NCI-H524 (cell line): ENCODE measurements at places on chromosomes 5 and 9.

GRCh38 chr5:56415356-56415765, 182.2 kb upstream of the ANKRD55 start:
- no peak for DNase-seq

- DNase-seq: no peak
These were observed 3.7 kb downstream of the NR4A3 start for GRCh38 chr9:99825172-99826046.

DNA sequence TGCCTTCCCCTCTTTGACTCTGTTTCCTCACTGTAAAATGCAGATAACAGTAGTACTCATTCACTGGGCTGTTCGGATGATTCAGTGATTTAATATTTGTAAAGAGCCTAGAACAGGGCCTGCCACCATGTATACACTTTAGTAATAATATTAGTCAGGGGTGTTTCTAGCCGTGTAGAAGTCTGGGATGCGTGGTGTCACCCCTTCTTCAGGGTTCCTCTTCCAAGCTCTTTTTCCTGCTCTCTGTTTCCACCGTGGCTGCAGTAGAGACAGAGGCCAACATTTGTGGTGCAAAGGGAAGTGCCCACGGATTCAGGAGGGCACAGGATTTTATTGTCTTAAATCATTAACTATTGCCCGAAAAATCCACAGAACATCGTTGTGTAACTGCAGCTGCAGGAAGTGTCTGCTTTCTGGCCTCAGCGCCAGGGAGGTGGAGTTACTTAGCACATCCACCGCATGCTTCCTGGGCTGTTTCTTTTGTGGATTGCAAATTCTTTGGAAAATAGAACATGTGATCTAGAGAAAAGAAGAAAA, 61.7 kb downstream of the TRIO start:
- DNase-seq: no peak

- no peak for DNase-seq
These were observed 2.0 kb upstream of the IRF1 start for GRCh38 chr5:132492386-132493125.

DNA sequence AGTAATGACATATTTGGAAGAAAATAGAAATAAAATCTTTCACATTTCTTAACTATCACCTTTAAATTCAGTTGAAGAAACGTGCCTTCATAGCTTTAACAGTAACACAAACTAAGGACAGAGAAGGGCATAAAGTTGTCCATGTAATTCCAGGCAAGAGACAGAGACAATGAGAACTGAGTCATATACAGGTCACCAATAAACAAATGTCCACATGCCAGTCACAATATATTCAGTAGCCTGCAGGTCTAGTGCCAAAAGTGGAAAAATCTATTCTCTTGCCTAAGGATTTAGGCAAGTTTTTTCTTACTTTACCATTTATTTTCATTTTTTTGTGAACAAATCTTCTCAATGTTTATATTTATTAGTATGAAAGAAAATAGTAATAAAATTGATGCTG, 1711.5 kb upstream of the NUDT12 start:
- no peak for DNase-seq

- DNase-seq: no peak
These were observed 760.2 kb downstream of the TAF11L14 start for GRCh38 chr5:18394443-18394804.

DNA sequence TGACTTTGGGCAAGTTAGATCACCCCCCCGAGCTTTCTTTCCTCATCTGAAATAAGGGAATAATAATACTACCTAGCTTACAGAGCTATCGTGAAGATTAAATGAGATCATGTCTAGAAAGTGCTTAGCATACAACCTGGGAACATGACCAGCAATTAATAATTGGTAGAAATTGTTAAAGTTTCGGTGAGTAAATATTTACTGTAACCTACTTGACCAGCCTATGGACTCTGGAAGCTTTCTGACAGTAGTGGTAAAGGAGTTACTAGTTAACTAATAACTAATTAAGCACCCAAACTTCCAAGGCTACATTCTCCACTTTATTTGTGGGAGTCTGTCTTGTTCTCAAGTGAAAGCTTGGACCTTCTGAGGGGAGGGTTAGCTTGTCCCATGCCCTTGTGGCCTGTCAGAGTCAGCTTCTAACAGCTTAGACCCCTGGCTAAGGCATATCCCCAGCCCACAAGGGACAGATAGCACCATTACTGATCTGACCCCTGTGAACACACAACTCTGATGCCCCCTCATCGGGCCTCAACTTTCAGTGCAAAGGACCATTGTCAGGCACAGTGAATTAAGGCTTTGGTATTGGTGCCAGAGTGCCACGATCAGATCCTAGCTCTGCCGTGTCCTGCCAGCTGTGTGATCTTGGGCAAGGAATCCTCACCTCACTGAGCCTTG, 58.7 kb upstream of the SAP30L start:
- DNase-seq: no peak

DNA sequence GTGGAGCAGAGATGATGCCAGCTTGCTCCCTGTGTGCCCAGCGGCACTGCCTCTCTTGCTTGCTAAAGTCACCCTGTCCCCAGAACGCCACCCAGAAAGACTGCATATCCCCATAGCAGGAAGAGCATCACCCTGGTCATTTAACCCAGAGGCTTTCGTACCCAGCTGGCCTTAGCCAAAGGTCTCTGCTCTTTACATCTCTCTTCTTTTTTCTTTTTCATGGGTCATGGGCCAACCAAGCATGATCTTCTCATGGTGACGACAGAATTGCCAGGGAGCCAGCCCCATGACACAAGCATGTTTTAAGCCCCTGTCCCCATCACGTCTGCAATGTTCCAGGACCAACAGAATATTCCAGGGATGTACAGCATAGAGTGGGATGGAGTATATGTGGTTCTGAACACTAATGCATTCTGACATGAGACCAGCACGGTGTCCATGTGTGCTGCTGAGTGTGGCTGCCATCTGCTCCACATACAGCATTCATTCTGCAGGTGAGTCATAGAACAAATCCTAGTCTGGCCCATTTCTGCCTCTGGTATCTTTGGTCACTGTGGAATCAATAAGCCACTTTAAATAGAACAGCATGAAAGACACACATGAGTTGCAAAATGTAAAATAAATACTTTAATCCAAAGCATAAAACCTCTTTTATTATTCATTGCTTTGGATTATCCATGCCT, 203.0 kb downstream of the MED10 start:
- DNase-seq: peak; percentile 37

DNA sequence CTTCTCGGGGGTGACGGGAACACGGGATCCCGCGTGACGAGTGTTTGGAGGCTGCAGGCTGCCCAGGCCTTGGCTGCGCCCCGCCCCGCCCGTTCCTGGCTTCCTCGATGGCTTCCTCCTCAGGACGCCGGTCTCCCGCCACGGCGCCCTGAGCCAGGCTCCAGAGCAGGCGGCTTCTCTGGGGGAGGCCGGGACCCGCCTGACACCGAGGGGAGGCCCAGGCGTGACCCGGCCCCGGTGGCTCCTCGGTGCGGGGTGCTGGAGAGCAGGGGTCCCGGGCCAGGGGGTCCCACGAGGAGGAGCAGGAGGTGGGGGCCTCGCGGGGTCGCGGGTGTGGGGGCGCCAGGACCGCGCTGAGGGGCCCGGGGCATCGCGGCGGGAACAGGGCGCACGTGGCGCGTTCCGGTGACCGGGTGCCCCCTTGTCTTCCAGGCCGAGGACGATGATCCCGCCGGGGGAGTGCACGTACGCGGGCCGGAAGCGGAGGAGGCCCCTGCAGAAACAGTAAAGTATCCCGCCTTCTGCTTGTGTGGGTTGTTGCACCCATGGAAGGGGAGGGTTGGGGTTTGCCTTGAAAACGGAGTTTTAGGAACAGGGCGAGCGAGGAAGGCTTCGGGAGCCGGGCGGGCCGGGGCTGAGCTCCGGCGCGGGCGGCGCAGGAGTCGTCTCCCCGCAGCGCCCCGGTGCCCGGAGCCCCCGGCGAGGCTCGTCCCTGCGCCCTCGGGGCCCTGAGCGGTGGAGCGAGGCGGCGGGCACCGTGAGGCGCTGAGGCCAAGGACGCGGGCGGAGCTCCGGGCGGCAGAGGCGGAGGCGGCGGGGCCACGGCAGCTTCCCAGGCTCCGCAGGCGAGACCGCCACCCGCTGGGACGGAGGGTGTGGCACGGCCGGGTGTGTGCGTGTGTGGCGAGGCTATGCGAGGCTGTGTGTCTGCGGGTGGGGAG, 22.2 kb downstream of the AHRR start:
- DNase-seq: no peak

- DNase-seq: no peak
These were observed 20.2 kb downstream of the IL7R start for GRCh38 chr5:35876922-35877321.
